ENCODE measurements at places on chromosomes 5 and 9. TPM values are rescaled to one million over a fixed set of nuclear protein-coding genes. Genes with fewer than 3 reads are reported as not detected.

GRCh38 chr5:163190283-163190682 is 247.1 kb upstream of the CCNG1 start:
- no peak for DNase-seq
- no peaks in the 10 kb centered on the region for H3K4me1 ChIP-seq
- H3K4me3 ChIP-seq, result no peak overlapping the region
- H3K27ac ChIP-seq, result no peak overlapping the region
- H3K27me3 ChIP-seq, result no peaks in the 10 kb centered on the region

DNA sequence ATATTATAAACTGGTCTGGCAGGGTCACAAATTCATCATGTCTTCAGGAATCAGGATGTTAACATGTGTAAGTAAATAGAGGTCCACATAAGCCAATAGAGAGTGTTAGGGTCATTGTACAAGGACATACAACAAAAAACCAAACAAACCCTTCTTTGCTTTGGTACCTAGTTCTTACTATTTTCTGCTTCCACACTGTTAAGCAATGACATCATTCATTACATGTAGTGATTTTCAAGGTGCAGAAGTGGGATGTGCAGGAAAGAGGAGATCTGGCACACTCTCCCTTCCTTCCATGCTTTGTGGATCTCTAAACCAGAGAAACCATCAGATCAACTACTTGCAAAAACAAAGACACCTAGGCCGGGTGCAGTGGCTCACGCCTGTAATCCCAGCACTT is 184.1 kb downstream of the RAPGEF6 start:
- no peaks in the 10 kb centered on the region for H3K27me3 ChIP-seq
- peaks cover 29% of the 10 kb centered on the region for H3K36me3 ChIP-seq
- H3K4me1 ChIP-seq, result no peaks in the 10 kb centered on the region

Gene GFPT2
- total RNA-seq, result 4.0 TPM

Gene ELOVL7
- 0.53 TPM for total RNA-seq

DNA sequence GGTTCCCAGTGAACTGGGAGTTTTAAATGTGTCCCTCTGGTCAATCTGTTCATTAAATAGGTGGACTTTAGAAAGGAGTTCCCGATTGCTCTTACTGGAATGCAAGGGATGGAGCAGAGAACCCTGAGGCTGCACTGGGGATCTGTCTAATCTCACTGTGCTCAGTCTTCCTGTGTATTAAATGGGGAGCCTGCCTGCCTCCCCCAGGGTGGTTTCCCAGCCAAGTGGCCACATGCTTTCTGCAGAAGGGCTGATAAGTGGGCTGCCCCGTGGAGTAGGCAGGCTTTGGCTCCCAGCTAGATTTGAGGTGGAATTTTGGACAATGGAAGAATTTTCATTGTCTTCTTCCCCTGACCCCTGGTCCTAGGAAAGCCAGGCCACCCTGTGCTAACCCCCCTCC is 14.0 kb upstream of the PHYHD1 start:
- H3K27me3 ChIP-seq, result no peaks in the 10 kb centered on the region
- peak overlapping the region; percentile 5 for H3K27ac ChIP-seq
- H3K4me3 ChIP-seq, result no peak overlapping the region
- H3K4me1 ChIP-seq, result peaks cover 23% of the 10 kb centered on the region

Gene NR4A3
- 4.8 TPM for total RNA-seq

GRCh38 chr5:134917070-134917815 is 12.3 kb downstream of the PCBD2 start:
- no peak for DNase-seq
- no peak overlapping the region for H3K4me3 ChIP-seq
- H3K36me3 ChIP-seq, result no peaks in the 10 kb centered on the region
- H3K27me3 ChIP-seq, result no peaks in the 10 kb centered on the region

GRCh38 chr5:179308563-179309382 is 36.5 kb downstream of the ADAMTS2 start:
- no peak overlapping the region for H3K27ac ChIP-seq
- H3K4me3 ChIP-seq, result no peak overlapping the region
- peak; percentile 4 for DNase-seq
- H3K27me3 ChIP-seq, result no peaks in the 10 kb centered on the region
- no peaks in the 10 kb centered on the region for H3K36me3 ChIP-seq
- no peaks in the 10 kb centered on the region for H3K4me1 ChIP-seq

- DNase-seq, result no peak
- no peaks in the 10 kb centered on the region for H3K4me1 ChIP-seq
- no peak overlapping the region for H3K27ac ChIP-seq
- H3K27me3 ChIP-seq, result no peaks in the 10 kb centered on the region
- no peaks in the 10 kb centered on the region for H3K36me3 ChIP-seq
These were observed 25.3 kb downstream of the DAP start for GRCh38 chr5:10735569-10736276.

DNA sequence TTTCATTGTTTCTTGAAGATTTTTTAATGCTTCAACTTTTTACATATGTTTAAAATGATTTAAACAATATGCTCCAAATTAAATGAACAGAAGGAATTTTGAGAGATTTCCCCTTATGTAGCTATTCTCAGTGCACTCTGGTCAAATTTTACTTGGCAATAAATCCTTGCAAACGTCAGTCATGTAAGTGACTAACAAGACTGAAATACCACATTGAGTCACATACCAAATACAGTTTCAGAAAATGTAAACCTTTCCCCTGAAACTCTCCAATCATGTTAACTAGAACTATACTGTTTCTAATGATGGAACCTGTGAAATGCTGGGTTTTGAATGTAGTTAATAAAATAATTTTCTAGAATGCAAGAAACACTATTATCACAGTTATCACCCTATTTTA is 29.6 kb downstream of the SAR1B start:
- H3K4me1 ChIP-seq, result peaks cover 9% of the 10 kb centered on the region
- no peak overlapping the region for H3K4me3 ChIP-seq
- peak overlapping the region; percentile 71 for H3K27ac ChIP-seq
- DNase-seq, result no peak
- H3K27me3 ChIP-seq, result no peaks in the 10 kb centered on the region
- peaks cover 5% of the 10 kb centered on the region for H3K36me3 ChIP-seq

DNA sequence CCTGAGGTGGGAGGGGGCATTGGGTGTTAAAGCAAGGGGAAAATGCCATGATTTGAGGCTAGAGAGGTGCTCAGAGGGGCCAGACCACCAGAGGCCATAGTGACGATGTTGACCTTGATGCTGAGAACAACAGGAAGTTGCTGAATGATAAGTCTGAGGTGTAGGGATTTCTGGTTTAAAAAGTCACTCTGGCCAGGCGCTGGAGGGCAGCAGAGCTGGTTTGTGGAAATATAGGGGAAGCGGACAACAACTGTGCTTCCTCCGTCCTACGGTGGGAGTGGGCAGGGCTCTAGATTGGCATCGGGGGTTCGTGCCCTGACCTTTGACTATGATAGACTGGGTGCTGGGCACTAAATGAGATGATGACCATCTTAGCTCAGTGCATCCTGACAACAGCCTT is 44.7 kb downstream of the STOM start:
- no peak for DNase-seq
- peaks cover 83% of the 10 kb centered on the region for H3K36me3 ChIP-seq
- no peak overlapping the region for H3K4me3 ChIP-seq
- peak overlapping the region; percentile 91 for H3K27ac ChIP-seq
- no peaks in the 10 kb centered on the region for H3K27me3 ChIP-seq

Gene TMEM215
- total RNA-seq, result not detected

DNA sequence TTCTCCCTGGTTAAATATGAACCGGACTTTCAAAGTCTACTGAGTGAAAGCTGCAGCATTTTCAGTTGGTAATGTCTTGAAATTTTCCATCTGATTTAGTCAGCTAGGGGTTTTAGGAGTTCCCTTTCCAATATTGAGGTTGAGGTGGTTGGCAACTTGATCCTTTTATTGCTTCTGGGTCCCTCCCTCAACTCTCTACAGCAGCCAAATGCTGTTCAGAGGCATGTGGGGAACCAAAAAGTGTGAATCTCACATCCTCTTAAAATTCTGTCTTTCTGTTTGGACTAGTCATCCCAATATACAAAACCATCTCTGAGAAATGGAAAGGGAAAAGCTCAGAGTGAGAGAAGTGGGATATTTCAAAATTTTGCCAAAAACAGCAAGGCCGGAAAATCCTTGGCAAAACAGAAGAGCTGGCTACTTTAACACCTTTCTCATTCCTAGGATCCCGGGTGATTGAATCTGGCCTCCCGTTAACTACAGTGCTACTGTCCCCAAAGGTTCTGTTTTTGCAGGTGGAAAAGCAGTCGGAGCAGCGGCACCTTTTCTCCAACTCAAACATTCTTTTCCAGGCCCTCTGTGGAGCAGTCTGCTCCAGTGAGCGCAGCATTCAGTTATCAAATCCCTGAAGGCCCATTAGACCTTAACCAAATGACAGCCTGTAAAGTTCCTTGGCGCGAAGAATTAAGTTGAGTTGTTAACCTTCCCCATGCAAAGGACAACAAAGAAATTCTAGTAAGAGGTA is 345.9 kb upstream of the NUDT12 start:
- H3K27ac ChIP-seq, result no peak overlapping the region
- H3K36me3 ChIP-seq, result no peaks in the 10 kb centered on the region
- no peaks in the 10 kb centered on the region for H3K27me3 ChIP-seq
- no peaks in the 10 kb centered on the region for H3K4me1 ChIP-seq
- no peak for DNase-seq

DNA sequence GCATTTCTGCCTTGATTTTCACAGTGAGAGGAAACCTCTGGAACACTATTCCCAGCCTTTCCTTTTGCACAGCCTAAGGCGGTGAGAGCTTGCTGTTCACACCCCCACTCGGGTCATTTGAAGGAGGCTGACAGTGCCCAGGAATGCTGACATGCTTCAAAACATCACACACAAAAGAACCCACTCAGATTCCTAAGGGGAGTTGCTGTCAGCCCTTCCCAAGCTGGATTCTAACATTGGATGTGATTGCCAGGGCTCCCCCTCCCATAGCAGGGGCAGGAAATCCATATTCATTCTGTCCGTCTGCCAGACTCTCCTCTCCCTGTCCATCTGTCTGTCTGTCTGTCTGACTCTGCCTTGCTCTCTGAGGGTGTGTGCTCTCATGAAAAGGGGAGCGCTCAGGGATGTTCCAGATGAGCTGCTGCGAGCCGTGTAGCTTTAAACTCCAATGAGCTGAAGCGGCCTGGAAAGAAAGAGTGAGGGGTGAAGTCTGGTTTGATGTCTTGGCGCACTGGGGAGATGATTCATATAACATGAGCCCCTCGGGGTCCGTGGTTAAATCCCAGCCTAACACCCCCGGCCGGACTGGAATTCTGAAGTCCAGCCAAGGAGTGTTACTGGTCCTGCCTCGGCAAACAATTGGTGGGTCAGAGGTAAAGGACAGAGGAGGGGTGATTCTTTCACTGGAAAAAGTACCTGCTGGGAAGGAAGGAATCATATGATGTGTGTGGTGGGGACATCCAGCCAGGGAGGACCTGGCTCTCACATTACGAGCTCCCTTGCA is 517.0 kb downstream of the CCDC171 start:
- DNase-seq, result no peak
- H3K4me1 ChIP-seq, result no peaks in the 10 kb centered on the region
- H3K27ac ChIP-seq, result no peak overlapping the region
- H3K36me3 ChIP-seq, result no peaks in the 10 kb centered on the region
- no peaks in the 10 kb centered on the region for H3K27me3 ChIP-seq

GRCh38 chr9:112820881-112821280 is 69.8 kb downstream of the SLC46A2 start:
- no peaks in the 10 kb centered on the region for H3K36me3 ChIP-seq
- DNase-seq, result no peak
- H3K4me1 ChIP-seq, result peaks cover 3% of the 10 kb centered on the region
- H3K27me3 ChIP-seq, result no peaks in the 10 kb centered on the region
- H3K4me3 ChIP-seq, result no peak overlapping the region

Gene PFN3
- total RNA-seq, result not detected

DNA sequence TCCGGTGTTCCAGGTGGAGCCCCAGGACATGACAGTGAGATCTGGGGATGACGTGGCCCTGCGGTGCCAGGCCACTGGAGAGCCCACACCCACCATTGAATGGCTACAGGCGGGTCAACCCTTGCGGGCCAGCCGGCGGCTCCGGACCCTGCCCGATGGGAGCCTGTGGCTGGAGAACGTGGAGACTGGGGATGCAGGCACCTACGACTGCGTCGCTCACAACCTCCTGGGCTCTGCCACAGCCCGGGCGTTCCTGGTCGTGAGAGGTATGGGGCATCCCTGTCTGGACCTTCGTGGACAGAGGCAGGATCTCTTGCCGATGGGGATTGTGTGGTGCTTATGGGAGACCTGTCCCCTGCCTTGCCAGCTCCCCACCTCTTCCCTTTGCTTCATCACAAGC is 26.0 kb upstream of the ASS1 start:
- no peaks in the 10 kb centered on the region for H3K4me1 ChIP-seq
- peaks cover 12% of the 10 kb centered on the region for H3K27me3 ChIP-seq
- no peak for DNase-seq
- H3K36me3 ChIP-seq, result no peaks in the 10 kb centered on the region

Gene ZER1
- total RNA-seq, result 63.6 TPM

DNA sequence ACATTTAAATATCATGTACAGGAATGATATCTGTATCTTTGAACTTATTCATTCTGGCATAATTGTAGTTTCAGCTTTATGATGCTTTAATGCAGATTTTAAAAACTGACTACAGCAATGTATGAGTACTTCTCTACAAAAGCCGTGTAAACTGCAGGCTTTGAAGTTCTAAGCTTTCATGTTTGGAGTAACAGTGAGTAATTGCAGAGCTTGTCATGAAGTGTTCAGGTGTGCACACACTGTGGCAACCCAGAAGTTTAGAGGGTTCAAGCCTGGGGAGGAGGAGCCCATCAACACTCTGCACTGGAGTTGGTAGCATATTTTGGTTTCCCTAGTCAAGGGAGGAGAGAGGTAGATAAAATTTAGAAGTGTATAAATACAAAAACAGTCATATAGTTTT is 130.9 kb downstream of the CD180 start:
- DNase-seq, result no peak
- no peak overlapping the region for H3K27ac ChIP-seq
- H3K4me1 ChIP-seq, result peaks cover 22% of the 10 kb centered on the region
- H3K27me3 ChIP-seq, result no peaks in the 10 kb centered on the region

DNA sequence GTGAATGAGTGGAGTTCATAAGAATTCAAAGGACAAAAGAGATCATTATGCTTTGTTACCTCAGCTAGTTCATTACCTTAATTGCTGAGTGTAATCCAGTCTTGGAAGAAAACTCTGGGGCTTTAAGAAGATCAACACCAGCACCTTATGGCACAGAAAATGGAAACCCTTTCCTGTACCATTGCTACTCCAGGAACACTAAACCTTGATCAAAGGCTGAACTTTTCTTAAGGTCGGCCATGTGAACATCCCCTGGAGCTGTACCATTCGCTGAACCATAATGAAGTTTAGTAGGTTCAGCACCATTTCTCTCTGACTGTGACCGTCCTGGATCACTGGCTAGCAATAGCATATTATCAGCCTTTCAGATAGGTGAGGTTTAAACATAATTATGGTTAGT is 97.4 kb downstream of the PBX3 start:
- H3K4me3 ChIP-seq, result no peak overlapping the region
- H3K27me3 ChIP-seq, result no peaks in the 10 kb centered on the region
- no peaks in the 10 kb centered on the region for H3K36me3 ChIP-seq
- H3K27ac ChIP-seq, result no peak overlapping the region

DNA sequence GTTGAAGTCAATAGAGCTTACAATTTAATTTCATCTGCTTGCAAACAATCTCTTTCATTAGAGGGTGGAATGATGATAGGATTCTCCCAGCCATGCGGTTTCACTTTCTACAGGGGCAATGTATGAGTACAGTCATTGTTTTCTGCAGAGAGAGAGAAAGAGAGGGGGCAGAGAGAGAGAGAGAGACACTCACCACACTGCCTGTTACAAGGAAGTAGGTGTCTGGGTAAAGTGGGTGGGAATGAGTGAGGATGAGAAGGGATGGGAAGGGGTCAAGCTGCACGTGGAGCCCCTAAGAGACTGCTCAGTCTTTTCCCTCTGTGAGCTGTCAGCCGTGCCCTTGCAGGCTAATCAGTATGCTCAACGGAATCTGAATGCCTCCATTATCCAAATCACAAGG is 454.3 kb downstream of the KDM4C start:
- no peak for DNase-seq
- H3K36me3 ChIP-seq, result no peaks in the 10 kb centered on the region
- H3K4me1 ChIP-seq, result no peaks in the 10 kb centered on the region
- no peaks in the 10 kb centered on the region for H3K27me3 ChIP-seq
- H3K27ac ChIP-seq, result no peak overlapping the region
- H3K4me3 ChIP-seq, result no peak overlapping the region
